CD4-positive, alpha-beta T cell (primary cell): ENCODE measurements at places on chromosomes 6 and 20. TPM values are rescaled to one million over a fixed set of nuclear protein-coding genes. Genes with fewer than 3 reads are reported as not detected.

Gene CD40
- total RNA-seq, result 1.0 TPM

- H3K27me3 ChIP-seq, result no peaks in the 10 kb centered on the region
- H3K36me3 ChIP-seq, result no peaks in the 10 kb centered on the region
Observed at GRCh38 chr20:46607849-46608497, 43.3 kb downstream of the SLC13A3 start.

Gene PRR18
- not detected for total RNA-seq

- H3K4me3 ChIP-seq, result no peak overlapping the region
- no peaks in the 10 kb centered on the region for H3K27me3 ChIP-seq
- H3K36me3 ChIP-seq, result no peaks in the 10 kb centered on the region
- no peak for DNase-seq
Observed at GRCh38 chr20:53055367-53056067, 83.4 kb downstream of the TSHZ2 start.

GRCh38 chr6:13953061-13953705, 28.4 kb downstream of the RNF182 start:
- no peak for DNase-seq
- H3K27ac ChIP-seq, result no peak overlapping the region
- no peaks in the 10 kb centered on the region for H3K27me3 ChIP-seq
- H3K36me3 ChIP-seq, result no peaks in the 10 kb centered on the region
- H3K4me3 ChIP-seq, result no peak overlapping the region

- no peaks in the 10 kb centered on the region for H3K27me3 ChIP-seq
- DNase-seq, result no peak
- no peak overlapping the region for H3K27ac ChIP-seq
- no peak overlapping the region for H3K4me3 ChIP-seq
- no peaks in the 10 kb centered on the region for H3K36me3 ChIP-seq
Observed at GRCh38 chr6:14738933-14739332, 506.9 kb upstream of the JARID2 start.

- no peak overlapping the region for H3K4me3 ChIP-seq
- H3K36me3 ChIP-seq, result no peaks in the 10 kb centered on the region
- no peaks in the 10 kb centered on the region for H3K27me3 ChIP-seq
- DNase-seq, result no peak
Observed at GRCh38 chr20:8082025-8082424, 50.0 kb upstream of the PLCB1 start.

GRCh38 chr20:54843431-54843830, 368.0 kb downstream of the DOK5 start:
- DNase-seq, result no peak
- H3K27ac ChIP-seq, result no peak overlapping the region
- no peaks in the 10 kb centered on the region for H3K27me3 ChIP-seq
- H3K4me1 ChIP-seq, result no peaks in the 10 kb centered on the region
- H3K4me3 ChIP-seq, result no peak overlapping the region
